Thyroid gland (tissue), 4 donors: ENCODE measurements at places on chromosomes 2 and 18.

DNA sequence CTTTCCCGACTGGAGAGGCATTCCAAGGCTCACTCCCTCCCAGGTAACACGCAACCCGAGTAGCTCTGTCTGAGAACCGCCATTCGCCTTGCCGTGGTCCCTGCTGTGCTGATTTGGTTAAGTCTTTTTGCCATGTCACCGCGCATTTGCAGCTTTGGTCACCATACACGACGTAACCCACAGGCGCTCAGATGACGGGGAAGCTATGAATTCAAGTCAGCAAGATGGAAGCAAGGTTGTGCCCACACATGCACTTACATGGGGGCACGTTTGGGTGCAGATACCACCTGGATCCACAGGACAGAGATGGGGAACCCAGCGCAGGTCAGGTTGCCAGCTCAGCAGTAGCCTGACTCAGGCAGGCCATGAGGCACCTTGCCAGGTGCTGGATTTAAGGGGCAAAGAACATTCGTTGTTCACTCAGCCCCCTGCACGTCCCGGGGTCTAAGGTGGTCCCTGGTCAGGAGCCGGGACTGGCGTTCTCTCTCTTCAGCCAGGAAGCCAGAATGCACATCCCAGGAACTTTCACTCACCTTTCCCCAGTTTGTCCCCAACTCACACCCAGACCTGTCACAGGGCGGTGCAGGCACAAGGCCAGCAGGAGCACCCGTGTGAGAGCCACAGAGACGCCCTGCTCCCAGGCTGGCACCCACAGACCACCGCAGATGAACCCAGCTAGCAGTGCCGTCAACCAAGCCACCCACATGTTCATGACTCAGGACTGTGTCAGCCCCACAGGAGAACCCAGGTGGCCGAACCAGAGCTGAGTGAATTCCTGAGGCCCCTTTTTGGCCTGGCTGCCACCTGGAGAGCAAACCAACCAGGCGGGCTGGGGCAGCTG is 19.9 kb downstream of the SNED1 start:
- H3K27me3 ChIP-seq, result no peaks in the 10 kb centered on the region
- no peak for DNase-seq
- peaks cover 16% of the 10 kb centered on the region for H3K36me3 ChIP-seq
- H3K27ac ChIP-seq, result no peak overlapping the region

GRCh38 chr18:55266981-55267380 is 307.7 kb upstream of the CCDC68 start:
- peaks cover 16% of the 10 kb centered on the region for H3K4me1 ChIP-seq
- no peak for DNase-seq
- no peak overlapping the region for H3K4me3 ChIP-seq
- no peaks in the 10 kb centered on the region for H3K36me3 ChIP-seq
- no peak overlapping the region for H3K27ac ChIP-seq
- H3K27me3 ChIP-seq, result no peaks in the 10 kb centered on the region

- H3K4me1 ChIP-seq, result no peaks in the 10 kb centered on the region
- no peak overlapping the region for H3K27ac ChIP-seq
- DNase-seq, result no peak
- H3K27me3 ChIP-seq, result no peaks in the 10 kb centered on the region
- no peaks in the 10 kb centered on the region for H3K36me3 ChIP-seq
- no peak overlapping the region for H3K4me3 ChIP-seq
Measured at GRCh38 chr2:120388222-120389035, 42.5 kb downstream of the INHBB start.

DNA sequence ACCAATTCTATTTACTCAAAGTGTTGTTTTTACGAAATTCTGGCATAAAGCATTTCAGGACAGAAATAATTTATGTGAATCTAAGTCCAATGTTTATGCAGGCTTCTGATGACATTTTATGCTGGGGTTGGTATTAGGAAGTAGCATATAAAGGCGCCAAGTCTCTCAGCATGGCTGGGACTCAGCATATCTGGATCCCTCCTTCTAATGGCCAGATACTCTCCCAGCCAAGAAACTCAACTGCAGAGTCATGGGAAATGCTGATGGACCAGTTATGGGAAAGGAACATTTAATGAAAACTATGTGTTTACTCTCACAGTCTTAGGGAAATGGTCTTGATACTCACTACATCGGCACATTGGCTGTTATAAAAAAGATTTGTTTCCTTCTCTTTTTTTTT is 392.2 kb downstream of the ARHGAP15 start:
- H3K4me1 ChIP-seq, result no peaks in the 10 kb centered on the region
- H3K36me3 ChIP-seq, result no peaks in the 10 kb centered on the region
- H3K27me3 ChIP-seq, result no peaks in the 10 kb centered on the region
- no peak for DNase-seq
- no peak overlapping the region for H3K27ac ChIP-seq

GRCh38 chr2:127423478-127423843 is 5.2 kb downstream of the PROC start:
- H3K36me3 ChIP-seq, result no peaks in the 10 kb centered on the region
- no peaks in the 10 kb centered on the region for H3K27me3 ChIP-seq
- peak; percentile 29 for DNase-seq
- no peak overlapping the region for H3K4me3 ChIP-seq
- H3K4me1 ChIP-seq, result peaks cover 15% of the 10 kb centered on the region

DNA sequence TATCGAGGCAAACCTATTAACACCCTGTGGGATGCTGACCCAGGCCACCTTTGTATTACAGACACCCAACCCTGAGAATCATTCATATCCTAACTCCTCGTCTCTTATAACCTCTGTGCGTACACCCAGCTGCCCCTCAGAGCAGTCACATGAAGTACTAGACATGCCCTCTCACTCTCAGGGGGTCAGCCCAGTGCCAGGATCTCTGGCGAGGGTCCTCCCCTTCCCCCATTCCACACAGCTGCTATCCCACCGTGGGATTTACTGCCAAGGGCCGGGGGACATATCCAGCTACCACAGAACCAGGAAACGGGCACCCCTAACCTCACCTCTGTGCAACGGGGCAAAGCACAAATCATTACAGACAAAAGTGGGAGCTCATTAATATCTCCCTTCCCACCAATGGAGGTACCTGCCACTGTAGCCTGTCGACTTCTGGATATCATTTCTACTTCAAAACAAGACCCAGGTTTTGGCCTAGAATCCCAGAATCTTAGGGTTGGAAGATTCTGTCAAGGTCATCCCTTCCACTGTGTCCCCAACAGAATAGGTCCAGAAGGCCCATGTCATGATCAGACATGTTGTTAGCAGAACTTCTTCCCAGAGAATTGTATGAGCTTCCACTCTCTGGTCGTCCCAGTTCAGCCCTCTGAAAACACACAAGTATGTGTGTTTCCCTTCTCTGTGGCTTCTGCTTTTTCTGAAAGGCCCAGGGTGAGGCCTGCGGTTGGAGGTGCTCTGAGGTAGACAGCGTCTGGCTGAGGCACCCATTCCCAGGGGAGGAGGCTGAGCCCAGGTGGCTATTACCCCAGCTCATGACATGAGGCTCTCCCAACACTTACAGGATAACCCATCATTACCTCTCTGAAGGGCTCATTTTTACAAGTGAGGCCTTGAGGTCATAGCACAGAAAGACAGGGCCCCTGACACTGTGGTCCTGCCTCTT is 1.7 kb downstream of the TMBIM1 start:
- no peak for DNase-seq
- H3K36me3 ChIP-seq, result no peaks in the 10 kb centered on the region
- H3K4me3 ChIP-seq, result peak overlapping the region; percentile 76
- H3K4me1 ChIP-seq, result peaks cover 90% of the 10 kb centered on the region

DNA sequence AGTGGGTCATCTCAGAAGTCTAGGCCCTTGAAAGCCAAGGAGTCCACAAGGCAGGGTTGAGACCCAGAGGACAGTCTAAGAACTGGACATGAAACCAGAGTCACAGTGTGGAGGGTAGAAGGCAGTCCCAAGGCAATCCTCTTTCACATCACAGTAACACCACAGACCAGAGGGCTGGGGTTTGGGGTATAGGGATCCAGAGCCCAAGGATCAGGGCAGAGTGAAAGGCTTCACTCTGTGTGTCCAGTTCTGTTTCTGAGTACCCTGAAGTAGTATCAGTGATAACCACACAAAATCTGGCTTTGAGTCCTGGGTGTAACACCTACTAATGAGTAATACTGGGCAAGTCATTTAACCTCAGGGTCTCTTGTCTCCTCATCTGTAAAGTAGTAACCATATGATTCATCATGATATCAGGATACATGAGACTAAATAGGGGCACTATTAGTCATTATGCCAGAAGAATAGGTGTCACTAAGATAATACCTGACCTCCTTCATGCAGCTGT is 91.0 kb downstream of the ICA1L start:
- no peak overlapping the region for H3K4me3 ChIP-seq
- no peaks in the 10 kb centered on the region for H3K36me3 ChIP-seq
- no peak for DNase-seq
- no peak overlapping the region for H3K27ac ChIP-seq
- H3K27me3 ChIP-seq, result no peaks in the 10 kb centered on the region

DNA sequence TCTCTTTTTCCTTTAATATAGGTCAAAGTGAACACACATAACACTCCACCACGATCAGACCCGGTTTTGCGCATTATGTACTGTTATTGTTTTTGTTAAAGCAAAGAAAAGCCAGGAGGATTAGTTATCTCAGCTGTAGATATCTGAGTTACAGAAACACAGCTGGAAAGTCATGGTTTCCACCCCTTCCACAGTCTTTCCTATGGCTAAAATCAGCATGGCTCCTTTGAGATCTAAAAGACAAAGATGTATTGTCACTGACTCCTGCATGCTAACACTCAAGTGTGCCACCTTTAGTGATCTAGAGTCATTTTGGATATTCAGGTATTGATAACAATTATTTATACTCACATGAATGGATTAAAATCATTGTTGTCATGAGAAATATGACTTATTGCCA is 260.0 kb downstream of the FIGN start:
- no peak overlapping the region for H3K4me3 ChIP-seq
- no peak overlapping the region for H3K27ac ChIP-seq
- H3K36me3 ChIP-seq, result no peaks in the 10 kb centered on the region
